ENCODE measurements at places on chromosomes 11 and 22.

DNA sequence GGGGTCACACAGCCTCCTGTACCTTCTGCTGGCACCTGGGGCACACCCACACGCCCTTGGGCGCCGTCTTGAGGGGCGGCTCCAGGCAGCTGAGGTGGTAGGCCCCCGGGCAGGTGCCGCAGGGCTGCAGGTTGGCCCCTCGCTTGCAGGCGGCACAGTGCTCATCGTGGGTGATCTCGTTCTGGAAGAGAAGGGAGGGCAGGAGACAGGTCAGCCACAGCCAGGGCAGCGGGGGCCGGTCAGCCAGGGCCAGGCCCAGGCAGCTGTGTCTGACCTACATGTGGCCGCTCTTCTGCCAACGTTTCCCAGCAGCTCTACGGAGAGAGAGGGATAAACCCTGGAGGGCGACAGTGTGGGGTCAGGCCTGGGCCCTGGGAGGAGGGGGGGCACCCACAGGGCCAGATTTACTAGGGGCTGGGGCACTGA is 121.9 kb downstream of the PHF21B start:
- no peak for DNase-seq

DNA sequence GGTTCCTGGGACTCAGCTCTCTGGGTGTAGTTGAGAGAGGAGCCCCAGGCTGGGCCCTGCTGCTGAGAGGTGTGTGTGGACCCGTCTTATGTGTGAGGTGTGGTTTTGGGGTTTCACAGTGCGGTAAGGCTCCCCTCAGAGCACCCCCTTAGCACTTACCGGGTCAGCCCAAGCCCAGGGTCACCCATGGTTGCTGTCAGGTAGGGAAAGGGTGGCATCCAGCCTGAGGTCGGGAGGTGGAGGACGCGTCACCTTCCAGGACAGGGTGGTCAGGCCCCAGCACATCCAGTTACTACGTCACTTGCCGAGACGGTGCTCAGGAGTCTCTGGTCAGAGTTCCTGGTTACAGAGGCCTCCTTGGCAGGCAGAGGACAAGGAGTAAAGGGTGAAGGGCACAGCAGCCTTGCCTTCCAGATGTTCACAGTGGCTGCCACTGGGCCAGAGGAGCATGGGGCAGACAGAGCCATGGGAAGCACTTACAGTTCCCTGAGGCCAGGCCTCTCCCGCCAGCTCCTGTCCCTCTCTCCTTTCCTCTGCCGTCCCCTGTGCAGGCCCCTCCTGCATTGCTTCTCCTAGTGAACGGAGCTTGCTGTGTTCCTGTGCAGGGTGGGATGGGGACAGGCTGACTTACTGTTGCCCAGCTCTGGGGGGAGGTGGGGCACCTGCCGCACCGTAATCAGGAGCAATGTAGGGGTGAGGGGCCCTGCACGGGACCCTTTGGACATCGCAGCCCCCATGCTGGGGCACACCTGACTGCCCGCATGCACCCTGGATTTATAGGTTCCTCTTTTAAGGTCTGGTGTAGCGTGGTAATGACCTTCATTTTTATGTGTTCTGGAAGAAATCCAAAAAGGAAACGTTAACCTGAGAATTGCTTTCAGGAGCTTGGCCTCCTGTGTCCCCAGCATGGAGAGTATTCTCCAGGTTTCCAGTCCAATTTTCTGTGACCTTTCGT is 285.9 kb downstream of the TBC1D22A start:
- no peak for DNase-seq

DNA sequence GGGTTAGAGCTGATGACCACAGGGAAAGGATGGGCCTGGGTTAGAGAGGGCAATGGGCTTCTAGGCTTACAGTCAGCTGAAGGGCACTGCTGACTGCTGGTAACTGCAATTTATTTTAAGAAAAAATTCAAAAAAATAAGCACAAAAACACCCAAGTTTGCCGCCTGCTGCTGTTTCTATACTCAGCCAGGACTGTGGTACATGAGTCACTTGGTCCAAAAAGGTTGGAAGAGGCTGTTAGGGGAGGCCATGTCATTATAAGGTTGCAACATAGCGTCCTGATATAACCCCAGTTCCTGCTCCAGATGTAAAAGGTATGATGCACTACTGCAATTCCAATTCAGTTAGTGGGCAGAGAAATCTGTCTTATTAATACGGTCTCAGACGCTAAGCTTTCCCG is 98.9 kb downstream of the ETS1 start:
- no peak for DNase-seq

- no peak for DNase-seq
Observed at GRCh38 chr11:32531528-32531927, 52.1 kb upstream of the EIF3M start.

- DNase-seq = no peak
Observed at GRCh38 chr22:23183061-23183698, 2.9 kb downstream of the BCR start.

- no peak for DNase-seq
Observed at GRCh38 chr11:40514124-40514523, 945.3 kb downstream of the LRRC4C start.

- no peak for DNase-seq
Observed at GRCh38 chr22:45207981-45208664, 32.6 kb downstream of the KIAA0930 start.

DNA sequence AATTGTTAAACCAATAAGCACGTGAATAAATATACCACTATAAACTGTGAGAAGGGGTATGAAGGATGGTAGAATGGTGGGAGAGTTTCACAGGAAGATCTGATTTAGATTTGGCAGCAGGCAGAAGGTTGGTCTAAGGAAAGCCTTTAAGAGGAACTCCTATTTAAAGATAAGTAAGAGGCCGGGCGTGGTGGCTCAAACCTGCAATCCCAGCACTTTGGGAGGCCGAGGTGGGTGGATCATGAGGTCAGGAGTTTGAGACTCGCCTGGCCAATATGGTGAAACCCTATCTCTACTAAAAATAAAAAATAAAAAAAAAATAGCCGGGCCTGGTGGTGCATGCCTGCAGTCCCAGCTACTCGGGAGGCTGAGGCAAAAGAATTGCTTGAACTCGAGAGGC is 45.8 kb upstream of the CXCR5 start:
- DNase-seq = no peak

DNA sequence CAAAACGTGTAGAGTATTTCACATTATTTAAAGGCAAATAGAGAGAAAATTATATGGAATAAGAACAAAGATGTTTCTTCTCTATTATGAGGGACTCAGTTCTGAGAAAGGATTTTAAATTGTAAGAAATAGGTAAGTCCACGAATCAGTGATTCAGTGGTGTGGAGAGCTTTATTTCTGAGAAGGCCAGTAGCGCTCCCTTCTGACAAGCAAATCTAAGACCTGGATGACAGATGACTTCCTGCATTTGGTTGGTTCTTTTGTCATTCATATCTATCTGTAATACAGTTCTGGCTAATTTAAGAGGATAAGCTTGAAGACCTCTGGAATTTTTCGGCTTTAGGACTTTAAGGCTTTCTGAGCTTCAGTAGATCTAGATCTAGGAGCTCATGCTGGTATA is 7.0 kb downstream of the CD3E start:
- no peak for DNase-seq

GRCh38 chr22:45608763-45609180 is 62.9 kb upstream of the ATXN10 start:
- DNase-seq = no peak

GRCh38 chr11:58770627-58771457 is 39.1 kb upstream of the GLYAT start:
- no peak for DNase-seq

- no peak for DNase-seq
Observed at GRCh38 chr11:27701355-27702105, 1.3 kb upstream of the BDNF start.

GRCh38 chr11:60118338-60118737 is 29.9 kb downstream of the MS4A2 start:
- no peak for DNase-seq

- no peak for DNase-seq
Observed at GRCh38 chr11:130478204-130478701, 29.8 kb downstream of the ADAMTS15 start.

DNA sequence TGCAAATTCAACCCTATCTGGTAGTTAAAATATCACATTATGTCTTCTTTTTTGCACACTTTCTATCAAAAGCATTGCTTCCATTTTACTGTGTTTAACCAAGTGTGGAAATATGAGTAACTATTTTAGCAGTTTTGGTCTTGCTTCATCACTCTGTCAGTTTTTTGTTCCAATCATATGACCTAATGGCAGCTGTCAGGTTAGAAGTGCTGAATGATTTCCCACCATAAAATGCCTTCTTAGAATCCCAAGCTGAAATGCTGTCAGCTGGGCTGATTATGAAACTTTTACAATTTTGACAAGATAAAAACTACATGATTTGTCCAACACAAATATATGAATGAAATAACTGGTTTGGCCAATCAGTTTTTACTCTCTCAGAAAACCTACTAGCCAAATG is 1654.6 kb upstream of the RAG2 start:
- DNase-seq = no peak

DNA sequence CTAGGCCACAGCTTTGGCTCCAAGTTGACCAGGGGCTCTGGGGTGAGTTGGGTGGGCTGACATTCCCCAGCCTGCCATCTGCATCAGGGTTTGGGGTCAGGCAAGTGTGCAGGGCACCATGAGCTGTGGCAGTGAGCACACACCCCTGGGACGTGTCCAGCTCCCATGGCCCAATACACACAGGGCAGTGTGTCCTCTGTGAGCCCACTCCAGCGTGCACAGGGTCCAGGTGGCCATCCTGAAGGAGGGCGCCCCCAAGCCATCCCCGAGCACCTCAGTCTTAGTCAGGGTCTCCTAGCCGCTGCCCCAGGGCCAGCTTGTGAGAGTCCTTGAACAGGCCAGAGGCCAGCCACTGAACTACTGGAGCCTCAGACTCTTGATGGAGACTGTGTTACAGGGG is 1.2 kb upstream of the FGF3 start:
- DNase-seq = no peak

DNA sequence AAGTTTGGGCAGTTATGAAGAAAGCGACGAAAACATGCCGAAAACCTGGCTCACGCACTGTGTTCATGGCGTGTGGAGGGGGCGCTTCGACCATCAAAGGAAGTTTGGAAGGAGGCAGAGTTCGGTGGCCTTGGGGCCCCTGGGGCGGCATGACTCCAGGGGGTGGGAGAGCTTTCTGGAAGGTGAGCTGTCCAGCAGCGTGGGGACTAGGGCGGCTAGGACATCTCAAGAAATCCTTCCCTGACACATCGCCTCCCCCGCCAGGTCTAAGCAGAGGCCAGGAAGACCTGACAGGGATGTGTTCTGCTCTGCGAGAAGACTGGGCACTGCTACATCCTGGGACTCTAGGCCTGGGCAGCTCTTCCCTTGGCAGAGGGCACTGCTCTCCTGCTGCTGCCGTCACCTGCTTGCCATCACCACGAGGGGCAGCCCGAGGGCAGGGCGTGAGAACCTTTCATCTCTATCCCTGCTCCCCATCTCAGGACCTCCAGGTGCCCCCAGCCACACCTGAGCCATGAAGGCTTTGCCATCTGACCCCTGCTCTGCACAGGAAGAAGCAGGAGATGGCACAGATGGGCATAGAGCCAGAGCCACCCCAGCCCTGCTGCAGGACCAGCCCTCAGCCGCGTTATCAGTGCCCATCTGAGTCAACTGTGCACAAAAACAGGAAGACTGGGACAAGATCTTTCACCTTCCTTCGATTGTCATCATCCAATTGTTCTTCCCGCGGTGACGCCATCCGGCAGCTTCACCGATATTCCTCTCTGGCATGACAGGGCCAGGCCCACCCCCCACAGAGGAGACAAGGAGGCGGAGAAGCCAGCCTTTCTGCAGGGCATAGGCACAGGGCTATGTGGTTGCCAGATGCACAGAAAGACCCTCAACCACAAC is 12.7 kb downstream of the LINC01488 start:
- no peak for DNase-seq

DNA sequence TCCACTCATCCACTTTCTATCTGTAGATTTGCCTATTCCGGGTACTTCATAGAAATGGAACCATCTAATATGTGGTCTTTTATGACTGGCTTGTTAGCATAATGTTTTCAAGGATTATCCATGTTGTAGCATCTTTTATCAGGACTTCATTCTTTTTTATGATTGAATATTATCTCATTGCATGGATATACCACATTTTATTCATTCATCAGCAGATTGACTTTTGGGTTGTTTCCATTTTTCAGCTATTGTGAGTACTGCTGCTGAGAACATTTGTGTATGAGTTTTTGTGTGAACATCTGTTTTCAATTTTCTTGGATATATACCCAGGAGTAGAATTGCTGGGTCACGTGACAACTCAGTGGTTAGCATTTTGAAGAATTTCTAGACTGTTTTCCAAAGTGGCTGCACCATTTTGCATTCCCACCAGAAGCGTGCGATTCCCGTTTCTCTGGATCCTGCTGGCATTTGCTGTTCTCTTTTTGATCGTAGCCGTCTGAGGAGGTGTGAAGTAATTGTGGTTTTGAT is 8.9 kb downstream of the DERL3 start:
- DNase-seq = no peak

- DNase-seq = no peak
Observed at GRCh38 chr22:11628651-11629511, 3899.1 kb upstream of the OR11H1 start.

DNA sequence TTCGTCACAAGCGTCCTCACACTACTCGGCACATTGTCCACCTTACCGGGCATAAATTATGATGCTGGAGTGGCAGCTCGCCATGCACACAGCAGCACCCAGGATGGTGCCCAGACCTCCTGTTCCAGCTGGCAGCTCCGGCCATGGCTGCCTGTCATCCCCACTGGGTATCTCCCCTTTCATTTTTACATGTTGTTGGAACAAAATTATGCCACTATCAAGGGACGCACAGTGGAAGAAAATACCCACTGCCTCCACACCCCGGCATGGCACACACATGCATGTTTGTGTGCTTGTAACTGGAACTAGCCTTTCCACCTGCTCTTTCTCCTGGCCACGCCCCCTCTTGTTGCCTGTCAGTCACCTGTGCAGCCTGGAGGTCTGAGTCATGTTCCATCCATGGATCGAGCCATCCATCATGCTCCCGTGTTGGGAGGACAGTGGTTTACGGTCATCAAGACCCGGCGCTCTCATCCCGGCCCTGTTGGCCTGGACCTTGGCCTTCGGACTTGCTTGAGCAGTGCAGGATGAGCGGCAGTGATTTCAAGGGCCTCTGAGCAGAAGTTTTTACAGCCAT is 1069.6 kb downstream of the BRD1 start:
- no peak for DNase-seq

- no peak for DNase-seq
Observed at GRCh38 chr11:10856689-10857458, 979 bp downstream of the ZBED5 start.

DNA sequence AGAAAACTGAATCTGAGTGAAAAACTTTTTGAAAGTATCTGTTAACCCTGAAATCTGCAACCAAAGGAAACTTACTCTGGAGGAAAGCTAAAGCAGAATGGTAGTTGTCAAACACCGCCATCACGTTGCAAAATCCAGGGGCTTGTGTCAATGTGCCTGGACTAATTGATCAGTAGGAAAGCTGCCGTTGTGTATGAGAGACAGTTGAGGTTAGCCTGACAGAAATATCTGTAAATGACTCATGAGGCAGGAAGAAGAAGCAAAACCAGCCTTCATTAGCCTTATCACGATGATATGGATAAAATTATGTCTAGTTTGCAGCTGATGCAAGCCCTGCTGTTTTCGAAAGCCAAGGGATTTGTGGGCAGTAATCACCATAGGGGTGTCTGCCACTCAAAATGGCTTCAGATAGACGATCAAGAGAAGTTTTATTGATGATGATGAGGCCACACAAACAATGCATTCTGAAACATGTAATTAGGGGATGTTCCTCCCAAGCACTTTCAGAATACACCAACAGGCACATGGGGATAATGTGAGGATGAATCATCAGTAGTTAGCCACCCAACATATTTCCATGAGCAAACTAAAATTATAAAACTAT is 8.9 kb downstream of the SCGB1A1 start:
- DNase-seq = no peak
